ENCODE measurements at places on chromosomes 13 and 19.

- no peak for DNase-seq
Measured at GRCh38 chr13:45068036-45069001, 52.0 kb upstream of the GTF2F2 start.

DNA sequence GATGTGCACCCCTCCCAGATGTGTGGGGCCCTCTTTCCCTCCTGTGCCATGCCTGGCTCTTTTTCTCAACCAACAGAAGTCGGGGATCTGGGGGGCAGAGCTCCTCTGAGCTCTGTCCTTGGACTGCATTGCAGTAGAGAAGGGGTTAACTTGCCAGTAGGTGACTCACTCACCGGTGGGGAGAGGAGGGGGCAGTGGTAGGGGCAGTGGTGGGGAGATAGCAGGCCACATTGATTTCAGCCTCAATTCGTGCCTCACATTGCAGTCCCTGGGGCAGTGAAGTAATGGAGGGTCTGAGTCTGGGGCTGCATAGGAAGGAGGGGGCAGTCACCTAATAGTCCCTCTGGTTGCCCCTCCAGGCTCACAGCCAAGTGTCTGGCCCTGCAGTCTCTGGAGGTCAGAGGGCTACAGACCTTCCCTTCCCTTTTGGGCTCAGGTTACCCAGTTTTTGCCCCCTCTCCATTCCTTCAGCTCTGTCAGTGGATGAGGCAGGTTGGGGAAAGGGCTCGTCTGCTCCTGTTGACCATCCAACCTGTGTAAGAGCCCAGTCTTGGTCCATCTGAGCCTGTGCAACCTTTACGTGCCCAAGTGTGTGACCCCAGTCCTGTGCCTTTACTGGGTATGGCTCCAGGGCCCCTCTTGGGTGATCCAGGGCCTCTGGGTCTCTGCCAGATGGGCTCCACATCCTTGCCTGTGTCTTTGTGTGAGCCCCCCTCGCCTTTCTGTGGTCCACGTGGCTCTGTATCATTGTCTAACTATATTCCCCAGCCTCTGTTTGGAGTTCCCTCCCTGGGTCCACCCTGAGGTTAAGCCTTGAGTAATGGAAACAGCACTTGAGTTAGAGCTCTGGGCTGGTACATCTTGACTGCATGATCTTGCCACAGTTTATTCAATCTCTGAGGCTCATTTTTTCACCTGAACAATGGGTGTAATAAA is 13.0 kb downstream of the CIC start:
- DNase-seq = peak; percentile 36

GRCh38 chr13:68748038-68748437 is 1359.6 kb upstream of the ATXN8OS start:
- no peak for DNase-seq

DNA sequence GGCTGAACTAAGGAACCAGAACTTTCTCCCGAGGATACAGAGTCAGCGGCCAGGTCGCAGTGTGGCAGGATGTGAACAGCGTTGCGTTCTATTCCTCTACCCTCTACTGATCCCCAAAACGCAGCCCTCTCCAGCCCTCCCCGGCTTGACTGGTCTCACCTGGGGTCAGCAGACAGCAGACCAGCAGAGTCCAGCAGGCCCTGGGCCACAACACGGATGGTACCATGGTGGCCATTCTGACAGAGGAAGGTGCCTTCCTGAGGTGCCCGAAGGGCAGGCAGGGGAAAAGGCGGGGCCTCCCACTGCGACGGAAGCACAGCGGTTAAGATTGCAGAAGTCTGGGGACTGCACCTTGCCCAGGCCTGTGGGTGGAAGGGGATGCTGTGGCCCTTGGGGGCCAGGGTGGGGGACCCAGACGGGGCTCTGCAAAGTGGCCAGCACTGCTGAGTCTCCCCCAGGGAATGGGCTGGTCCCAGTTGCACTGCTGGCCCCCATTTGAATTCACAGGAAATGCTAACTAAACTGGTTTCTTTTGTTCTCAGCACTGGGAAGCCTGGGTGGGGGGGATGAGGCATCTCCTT is at the start of gene ICAM3:
Gene ICAM3 (minus strand): TSS at position 245 of the 581 bp plus-strand sequence. CDS start 10 bp downstream, at position 235.
- DNase-seq = no peak

DNA sequence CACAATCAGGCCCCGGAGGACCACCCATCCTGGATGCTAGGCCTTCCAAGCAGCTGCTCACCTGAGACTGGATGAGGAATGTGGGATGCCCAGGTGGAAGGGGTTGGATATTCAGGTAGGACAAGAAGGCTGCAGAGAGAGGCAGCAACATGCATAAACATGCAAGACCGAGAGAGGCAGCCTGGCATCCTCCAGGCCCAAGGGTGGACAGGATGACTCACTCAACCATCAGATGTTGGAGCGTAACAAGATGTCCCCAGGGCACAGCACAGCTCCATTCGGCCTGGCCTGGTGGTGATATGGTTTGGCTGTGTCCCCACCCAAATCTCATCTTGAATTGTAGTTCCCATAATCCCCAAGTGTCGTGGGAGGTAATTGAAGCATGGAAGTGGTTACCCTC is 10.0 kb upstream of the CABP5 start:
- DNase-seq = no peak

- DNase-seq = peak; percentile 98
Measured at GRCh38 chr13:110017379-110017778, 231.0 kb upstream of the IRS2 start.

- DNase-seq = no peak
Measured at GRCh38 chr19:1574354-1575136, 6.4 kb upstream of the MEX3D start.

DNA sequence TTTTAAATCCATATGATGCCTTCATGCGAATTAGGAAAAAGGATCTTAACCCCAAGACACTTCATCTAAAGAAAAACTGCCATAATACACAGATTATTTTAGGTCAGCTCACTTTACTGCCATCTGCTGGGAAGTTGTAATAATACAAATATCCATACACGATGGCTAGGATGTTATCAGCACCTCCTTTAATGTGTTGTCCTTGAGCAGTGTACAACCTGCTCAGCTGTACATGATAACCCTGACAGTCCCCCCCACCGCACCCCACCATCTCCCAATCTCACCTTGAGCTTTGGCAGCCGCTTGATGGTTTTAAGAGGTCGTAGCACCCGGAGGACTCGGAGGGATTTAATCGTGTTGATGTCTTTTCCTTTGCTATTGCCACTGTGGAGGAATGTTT is 112.2 kb downstream of the IER2 start:
- DNase-seq = peak; percentile 41

GRCh38 chr13:104594806-104595205 is 1528.6 kb upstream of the SLC10A2 start:
- DNase-seq = no peak

- DNase-seq = no peak
Measured at GRCh38 chr19:19259741-19260140, 13.4 kb downstream of the TM6SF2 start.

DNA sequence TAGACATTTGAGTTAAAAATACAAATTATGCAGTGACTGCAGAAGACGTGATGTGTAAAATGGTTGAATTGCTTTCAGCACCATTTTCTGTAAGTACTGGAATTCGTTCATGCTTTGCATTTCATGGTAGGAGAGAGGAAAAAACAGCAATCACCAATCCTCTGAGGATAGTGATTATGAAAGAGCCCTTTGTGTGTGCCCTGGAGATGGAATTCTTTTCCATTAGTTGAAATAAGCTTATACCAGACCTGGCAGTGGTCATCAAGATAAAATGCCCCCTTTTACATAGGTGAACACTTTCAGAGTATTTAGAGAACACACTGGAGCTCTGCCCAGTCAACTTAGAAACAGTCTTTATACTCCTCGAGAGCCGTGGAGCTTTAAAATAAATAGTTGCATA is 1.7 kb downstream of the CNMD start:
- no peak for DNase-seq

GRCh38 chr19:12611361-12611699 is 610 bp downstream of the ZNF791 start:
- DNase-seq = peak; percentile 73

GRCh38 chr19:42132030-42132628 is at the start of gene POU2F2:
Gene POU2F2 (minus strand): TSS chr19:42132446. CDS start chr19:42132411, 35 bp downstream.
- no peak for DNase-seq

DNA sequence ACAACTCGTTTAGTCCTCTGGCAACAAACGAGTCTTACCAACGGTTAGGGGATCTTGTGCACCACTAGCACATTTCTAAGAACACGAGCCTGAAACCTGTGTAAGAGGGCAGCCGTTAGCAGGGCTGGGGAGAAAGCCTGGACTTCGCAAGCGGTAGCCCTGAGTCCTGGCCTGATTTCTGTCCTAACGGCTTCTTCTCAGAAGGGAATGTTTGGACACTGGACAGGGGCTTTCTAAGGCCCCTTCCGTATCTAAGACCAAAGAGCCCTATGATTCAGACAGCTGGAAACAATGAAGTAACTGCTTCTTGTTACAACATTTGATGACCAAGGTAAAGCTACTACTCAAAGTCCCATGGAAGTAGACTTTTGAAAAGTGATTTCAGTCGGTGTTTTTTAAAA is 2.2 kb downstream of the ANKRD10 start:
- peak; percentile 51 for DNase-seq

GRCh38 chr13:39810091-39810877 is 154.8 kb downstream of the COG6 start:
- DNase-seq = no peak

- DNase-seq = no peak
Measured at GRCh38 chr19:48795685-48796070, 15.2 kb downstream of the BCAT2 start.

DNA sequence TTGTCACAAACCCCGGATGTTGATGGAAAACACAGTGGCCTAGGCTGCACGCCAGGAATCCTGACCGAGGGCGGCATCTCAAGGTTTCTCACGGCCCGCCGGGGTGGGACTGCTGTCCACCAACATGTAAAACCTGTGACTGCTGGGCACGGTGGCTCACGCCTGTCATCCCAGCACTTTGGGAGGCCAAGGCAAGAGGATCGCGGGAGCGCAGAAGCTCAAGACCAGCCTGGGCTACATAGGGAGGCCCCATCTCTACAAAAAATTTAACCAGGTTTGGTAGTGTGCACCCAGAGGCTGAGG is 11.2 kb downstream of the PLIN4 start:
- no peak for DNase-seq

GRCh38 chr19:30968210-30968609 is 381.0 kb downstream of the TSHZ3 start:
- DNase-seq = peak; percentile 1

DNA sequence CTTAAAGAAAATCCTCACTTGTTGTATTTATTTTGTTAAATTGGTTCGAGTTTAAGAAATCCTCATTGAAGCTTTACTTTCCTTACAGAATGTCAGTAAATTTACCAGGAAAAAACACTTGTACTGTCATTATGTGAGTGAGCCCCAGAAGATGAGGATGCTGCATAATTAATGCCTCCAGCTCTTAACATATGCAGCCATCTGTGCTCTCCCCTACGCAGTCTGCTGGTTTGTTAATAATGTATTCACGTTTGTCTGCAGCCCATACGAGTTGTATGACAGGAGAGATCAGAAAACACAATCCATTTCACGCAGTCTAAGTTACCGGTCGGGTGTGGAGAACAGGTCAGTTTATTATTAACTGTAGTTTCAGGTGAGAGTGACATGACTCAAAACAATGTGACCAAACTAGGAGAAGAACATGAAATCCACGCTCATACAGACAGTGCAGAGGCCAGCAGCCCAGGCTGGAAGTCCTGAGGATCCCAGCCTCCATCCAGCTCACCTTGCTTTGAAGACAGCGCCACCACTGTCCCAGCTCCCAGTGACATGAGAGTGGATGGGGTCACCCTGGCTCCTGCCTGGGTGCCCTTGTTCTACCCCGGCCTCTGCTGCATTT is 19.8 kb upstream of the ATP11A start:
- no peak for DNase-seq

DNA sequence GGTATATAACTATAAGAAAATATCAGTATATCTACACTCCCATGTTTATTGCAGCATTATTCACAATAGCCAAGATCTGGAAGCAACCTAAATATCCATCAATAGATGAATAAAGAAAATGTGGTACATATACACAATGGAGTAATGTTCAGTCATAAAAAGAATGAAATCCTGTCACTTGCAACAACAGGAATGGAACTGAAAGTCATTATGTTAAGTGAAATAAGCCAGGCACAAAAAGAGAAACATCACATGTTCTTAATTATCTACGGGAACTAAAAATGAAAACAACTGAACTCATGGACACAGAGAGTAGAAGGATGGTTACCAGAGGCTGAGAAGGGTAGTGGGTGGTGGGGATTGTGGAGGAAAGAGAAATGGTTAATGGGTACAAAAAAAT is 665.2 kb downstream of the TBC1D4 start:
- no peak for DNase-seq

GRCh38 chr13:40786568-40786996 is 2.8 kb upstream of the SLC25A15 start:
- peak; percentile 45 for DNase-seq

DNA sequence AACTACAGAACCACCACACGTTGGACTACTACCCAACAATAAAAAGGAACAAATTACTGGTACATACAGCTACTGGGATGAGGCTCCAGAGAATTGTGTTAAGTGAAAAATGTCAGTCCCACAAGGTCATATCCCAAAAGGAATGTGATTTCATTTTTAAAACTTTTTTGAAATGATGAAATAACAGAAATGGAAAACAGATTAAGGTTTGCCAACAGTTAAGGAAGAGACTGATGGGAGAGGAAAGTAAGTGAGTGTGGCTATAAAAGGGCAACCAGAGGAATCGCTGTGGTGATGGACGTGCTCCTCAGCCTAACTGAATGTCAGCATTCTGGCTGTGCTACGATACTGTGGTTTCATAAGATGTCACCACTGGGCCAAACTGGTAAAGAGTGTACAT is 512.8 kb downstream of the UQCRFS1 start:
- no peak for DNase-seq

GRCh38 chr19:18386543-18387271 is 749 bp downstream of the GDF15 start:
- DNase-seq = peak; percentile 85

DNA sequence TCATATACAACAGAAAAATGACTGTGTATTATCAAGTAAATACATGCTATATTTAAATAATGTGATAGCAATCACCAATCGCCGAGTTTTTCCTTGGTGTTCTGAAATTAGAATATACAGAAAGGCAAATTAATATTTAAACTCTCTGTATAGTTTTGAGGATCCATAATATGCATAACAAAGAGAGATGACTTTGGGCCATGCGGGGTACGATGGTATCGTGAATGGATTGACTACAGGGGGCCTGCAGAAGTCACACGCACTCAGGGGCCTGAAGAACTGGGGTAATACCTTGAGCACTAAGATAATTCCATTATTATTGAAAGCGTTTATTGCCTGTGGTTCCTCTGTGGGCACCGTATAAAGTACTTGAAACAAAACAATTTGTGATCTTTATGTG is 314.0 kb downstream of the TEX29 start:
- DNase-seq = no peak

GRCh38 chr19:46610851-46611770 is 10.0 kb downstream of the CALM3 start:
- no peak for DNase-seq
